ENCODE measurements at places on chromosomes 12 and 14.

- DNase-seq = no peak
These were observed 20.5 kb downstream of the RNF10 start for GRCh38 chr12:120554678-120555077.

GRCh38 chr12:124607681-124608425, 40.4 kb upstream of the NCOR2 start:
- no peak for DNase-seq

GRCh38 chr14:76467711-76468155, 91.8 kb downstream of the ESRRB start:
- peak; percentile 47 for DNase-seq

- no peak for DNase-seq
These were observed 3.3 kb upstream of the AEBP2 start for GRCh38 chr12:19435831-19436497.

DNA sequence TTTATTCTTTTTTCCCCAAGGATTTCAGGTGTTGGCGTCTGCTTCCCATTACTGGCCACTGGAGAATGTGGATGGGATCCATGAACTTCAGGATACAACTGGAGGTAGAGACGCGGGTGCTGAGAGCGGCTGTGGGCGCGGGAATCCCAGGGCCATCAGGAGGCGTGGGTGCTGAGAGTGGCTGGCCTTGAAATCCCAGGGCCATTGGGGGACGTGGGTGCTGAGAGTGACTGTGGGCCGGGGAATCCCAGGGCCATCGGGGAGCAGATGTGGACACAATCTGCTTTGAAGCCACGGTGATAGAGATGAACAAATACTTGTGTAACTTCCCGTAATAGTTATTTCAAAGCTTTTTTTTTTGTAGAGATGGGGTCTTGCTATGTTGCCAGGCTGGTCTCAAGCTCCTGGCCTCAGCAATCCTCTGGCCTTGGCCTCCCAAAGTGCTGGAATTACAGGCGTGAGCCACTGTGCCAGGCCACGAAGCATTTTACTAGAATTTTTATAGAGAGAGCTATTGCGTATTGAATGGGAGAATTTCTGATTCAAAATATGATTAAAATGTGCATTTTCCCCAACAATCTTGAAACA, 12.8 kb downstream of the ADGRD1 start:
- no peak for DNase-seq

DNA sequence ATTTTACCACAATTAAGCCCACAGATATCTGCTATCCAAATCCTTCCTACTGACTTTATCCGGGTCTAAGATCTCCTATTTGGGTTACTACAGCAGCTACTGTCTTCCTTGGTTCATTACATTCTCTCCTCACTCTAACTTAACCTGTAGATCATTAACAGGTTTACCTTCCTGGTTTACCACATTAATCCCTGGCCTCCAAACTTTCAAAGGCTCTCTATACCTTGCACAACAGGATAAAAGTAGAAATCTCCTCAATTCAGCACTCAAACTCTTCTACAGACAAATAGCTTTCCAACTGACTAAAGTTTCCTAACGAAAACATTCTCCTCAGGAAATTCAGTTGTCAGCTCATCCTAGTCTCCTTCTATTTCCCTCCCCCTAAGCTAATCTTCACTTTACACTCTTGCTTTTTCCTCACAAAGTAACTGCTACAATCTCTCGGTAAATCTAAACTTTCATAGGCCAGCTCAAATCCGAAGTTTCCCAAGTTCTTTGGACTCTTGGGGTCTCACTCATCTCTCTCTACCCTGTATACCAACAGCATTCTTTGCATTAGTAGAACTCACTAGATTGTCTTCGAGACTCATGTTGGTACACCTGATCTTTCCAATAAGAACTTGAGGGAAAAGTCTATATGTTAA, 2.7 kb downstream of the BTBD7 start:
- DNase-seq = no peak

GRCh38 chr14:65033181-65033580, 46.5 kb downstream of the FNTB start:
- no peak for DNase-seq

- DNase-seq = no peak
These were observed 211.6 kb upstream of the SFSWAP start for GRCh38 chr12:131499160-131499863.

GRCh38 chr12:75781532-75782046, 250.0 kb downstream of the PHLDA1 start:
- no peak for DNase-seq

DNA sequence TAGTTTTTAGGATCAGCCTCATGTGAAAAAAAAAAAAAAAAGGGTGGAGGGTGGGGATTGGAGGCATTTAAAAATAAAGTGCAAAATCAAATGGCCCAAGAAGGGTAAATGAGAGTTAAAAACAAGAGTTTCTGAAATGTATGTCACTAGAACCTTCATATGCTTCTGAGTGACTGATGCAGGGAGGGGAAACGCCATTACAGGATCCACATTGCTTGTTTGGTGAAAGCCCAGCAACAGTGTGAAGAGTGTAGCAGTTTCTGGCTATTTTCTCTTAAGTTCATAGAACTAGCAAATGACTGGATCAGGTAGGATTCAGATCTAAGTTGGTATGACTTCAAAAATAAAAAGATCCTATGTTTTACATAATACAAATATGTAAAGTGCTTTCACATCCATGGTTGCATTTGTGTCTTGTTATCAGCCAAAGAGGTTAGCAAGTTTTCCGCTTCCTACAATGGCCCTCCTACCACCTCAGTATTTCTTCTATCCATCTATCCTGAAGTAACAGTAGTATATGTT, 2.9 kb downstream of the CHPT1 start:
- no peak for DNase-seq

- no peak for DNase-seq
These were observed 991.6 kb upstream of the TMEM132C start for GRCh38 chr12:127275416-127275815.

DNA sequence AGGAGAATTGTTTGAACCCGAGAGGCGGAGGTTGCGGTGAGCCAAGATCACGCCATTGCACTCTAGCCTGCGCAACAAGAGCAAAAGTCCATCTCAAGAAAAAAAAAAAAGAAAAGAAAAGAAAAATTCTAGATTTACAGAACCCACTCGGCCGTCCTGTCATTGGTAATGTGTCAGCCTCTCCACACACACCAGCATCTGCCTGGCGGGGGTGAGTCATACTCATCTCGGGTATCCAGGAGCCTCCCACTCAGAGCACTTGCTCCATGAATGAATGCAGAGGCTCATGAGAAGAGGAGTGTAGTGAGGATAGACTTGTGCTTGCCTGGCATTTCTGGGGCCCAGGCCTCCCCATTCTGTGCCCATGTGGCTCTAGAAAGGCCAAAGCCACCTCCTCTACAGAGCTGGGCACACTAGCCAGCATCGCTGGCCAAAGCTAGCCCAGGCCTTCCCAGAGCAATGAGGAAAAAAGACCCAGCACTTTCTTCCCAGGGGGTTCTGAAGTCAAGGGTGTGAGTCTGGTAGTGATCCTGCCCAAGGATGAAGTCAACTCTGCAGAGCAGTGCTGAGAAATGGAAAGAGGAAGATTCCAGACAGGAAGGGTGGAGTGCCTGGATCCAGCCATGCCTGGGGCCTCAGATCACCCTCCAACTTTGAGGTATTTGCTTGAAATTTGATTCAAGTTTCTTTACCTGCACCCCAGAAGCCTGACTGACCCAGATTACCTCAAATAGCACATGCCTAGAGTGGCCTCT, 31.2 kb upstream of the KLC1 start:
- DNase-seq = peak; percentile 82

DNA sequence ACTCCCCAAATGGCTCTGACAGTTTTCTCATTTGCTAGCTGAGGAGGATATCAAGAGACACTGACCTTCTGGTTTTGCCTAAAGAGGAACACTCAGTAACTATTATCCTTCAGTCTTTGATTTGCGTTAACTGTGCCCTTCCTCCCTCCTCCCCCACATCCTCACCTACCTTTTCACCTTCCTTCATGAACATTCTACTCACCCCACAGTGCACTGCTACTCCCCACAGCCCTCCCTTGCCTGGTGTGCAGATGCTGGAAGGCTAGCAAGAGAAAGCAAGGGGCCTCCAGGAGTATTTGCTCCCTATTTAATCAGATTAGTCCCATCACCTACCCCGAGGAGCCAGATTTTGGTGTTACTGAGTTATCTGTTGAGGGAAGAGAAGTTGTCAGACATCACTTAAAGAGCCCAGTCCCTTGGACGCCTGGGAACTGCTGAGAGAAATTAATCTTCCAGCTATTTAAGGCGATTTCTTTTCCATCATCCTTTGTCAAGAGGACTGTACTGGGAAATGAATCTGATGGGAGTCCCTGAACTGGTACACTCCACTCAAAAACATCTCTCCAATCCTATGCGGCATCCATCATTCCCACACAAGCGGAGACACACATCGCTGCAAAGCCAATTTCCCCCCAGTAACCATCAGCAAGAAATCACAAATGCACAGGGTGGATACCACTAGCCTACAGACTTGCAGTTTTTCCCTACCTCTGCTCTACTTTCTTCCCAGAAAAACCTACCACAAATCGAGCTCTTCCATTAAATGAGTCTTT, 11.5 kb downstream of the PSMB5 start:
- DNase-seq = no peak

DNA sequence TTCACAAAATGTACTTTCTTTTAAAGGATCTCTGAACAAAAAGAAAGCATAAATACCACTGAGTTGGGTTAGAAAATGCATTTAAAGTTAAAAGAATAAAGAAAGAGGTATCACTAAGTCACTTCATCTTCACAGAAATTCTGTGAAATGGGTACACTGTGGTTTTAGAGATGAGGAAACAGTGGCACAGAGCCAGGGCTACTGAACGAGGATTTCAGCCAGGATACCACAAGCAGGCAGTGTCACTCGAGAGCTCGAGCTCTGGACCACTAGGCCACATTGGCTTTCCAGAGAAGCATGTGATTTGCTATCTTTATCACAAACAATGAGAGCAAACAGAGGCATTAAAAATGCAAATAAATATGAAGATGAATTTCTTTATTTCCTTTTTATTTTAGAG, 51.0 kb downstream of the WDHD1 start:
- no peak for DNase-seq

DNA sequence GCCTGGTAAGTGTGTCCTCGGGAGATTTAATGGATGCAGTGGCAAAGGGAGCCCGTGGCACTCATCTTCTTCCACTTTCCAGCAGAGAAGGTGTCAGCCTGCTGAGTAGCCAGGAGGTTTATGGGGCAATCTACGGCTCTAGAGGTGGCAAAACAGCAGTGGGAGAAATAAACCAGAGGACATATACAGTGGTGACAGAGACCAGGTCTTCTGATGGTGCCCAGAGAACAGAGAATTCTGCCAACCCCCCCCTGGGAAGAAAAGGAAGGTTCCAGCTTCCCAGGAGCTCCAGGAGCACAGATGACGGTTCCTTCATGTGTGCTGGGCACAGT, 43.0 kb downstream of the SMIM41 start:
- no peak for DNase-seq

GRCh38 chr14:67765192-67765834, 51.1 kb downstream of the ZFYVE26 start:
- no peak for DNase-seq

- peak; percentile 68 for DNase-seq
These were observed 181.6 kb downstream of the CALM1 start for GRCh38 chr14:90578283-90578985.

- no peak for DNase-seq
These were observed 58.6 kb downstream of the SLC38A1 start for GRCh38 chr12:46209914-46210872.

DNA sequence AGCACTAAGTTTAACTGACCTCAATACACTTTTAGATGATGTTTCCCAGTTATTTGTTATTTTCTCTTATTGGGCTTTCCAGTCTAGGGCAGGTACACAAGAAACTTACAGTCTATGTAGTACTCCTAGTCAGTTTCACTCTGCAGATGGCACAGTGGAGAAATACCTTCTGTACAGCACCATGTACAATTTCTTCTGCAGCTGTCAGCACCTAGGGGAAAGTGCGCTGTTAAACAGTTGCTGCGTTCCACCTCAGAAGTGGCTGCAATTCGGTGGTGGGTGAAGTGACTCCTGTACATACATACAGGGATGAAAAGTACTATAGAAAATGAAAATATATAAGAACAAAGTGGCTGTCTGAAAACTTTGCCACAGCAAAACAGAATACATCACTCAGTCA, 48.3 kb downstream of the NOVA1 start:
- no peak for DNase-seq

DNA sequence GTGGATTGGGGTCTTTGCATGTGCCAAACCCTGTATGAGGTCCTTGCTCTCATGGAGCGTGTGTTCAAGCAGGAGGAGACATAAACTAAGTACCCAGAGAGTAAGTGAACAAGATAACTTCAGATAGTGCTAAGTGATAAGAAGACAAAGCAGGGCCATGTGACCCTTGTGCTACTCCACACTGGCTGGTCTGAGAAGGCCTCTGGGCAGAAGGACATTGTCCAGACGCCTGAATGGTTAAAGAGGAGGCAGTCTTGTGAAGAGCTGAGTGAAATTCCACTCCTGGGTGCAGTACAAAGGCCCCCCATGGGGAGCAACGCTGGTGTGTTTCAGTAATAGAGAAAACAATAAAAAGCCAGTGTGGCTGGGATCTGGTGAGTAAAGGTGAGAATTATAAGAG, 93.3 kb upstream of the RIC8B start:
- no peak for DNase-seq

GRCh38 chr14:58131386-58131785, 20.6 kb downstream of the ARMH4 start:
- no peak for DNase-seq

- no peak for DNase-seq
These were observed 4.3 kb downstream of the AEBP2 start for GRCh38 chr12:19443585-19443984.

GRCh38 chr12:112711507-112711906, 80.0 kb upstream of the RPH3A start:
- DNase-seq = no peak

- DNase-seq = no peak
These were observed 67.2 kb downstream of the GLT1D1 start for GRCh38 chr12:128920468-128920867.

DNA sequence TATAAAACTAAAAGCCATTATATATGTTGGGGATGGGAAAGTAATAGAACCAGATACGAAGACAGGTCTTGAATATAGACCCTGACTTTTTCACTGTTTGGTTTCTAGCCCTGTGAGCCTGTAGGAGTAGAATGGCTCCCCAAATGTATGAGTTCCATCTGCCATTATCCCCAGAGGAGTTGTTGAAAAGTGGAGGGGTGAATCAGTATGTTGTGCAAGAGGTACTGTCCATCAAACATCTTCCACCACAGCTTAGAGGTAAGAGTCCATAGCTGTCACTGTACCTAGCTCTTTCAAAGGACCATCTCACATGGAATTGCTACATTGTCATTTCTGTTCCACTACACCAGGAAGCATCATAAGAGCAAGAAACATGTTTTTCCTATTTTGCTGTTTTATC, 1.1 kb downstream of the NCAPD2 start:
- no peak for DNase-seq
